ENCODE measurements at places on chromosomes 13 and 19. TPM values are rescaled to one million over a fixed set of nuclear protein-coding genes. Genes with fewer than 3 reads are reported as not detected.

GRCh38 chr13:25380741-25381324 is 9.1 kb downstream of the ATP8A2 start:
- no peak for DNase-seq
- no peaks in the 10 kb centered on the region for H3K4me1 ChIP-seq
- H3K27ac ChIP-seq: no peak overlapping the region
- H3K36me3 ChIP-seq: no peaks in the 10 kb centered on the region
- no peak overlapping the region for H3K4me3 ChIP-seq

DNA sequence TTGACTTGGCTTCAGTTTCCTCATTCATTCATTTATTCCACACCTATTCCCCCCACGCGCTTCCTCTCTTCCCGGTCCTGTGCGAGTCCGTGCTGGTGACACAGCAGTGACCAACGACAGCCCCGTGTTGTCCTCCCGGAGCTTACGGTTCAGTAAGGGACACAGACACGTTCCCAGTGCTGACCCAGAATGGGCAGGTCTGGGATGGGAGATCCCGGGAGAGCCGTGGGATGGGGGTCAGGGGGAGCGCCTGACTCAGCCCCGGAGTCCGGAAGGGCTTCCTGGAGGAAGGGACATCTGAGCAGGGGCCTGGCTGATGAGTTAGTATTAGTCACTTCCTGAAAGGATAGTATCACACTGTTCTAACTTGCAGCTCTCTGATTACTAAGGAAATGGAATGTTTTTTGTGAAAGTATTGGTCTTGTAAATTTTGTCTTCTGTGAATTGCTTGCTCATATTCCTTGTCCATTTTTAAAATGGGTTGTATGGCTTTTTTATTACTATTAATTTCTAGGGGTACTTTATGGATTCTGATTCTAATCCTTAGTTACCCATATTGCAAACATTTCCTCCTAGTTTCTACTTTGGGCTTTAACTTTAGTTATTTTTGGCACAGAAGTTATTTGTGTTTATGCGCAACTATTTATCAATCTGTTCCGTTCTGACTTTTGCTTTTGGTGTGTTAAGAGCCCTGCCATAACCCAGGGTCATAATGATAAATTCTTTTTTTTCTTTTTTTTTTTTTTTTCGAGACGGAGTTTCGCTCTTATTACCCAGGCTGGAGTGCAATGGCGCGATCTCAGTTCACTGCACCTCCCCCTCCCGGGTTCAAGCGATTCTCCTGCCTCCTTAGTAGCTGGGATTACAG is 708 bp upstream of the ERCC1 start:
- H3K36me3 ChIP-seq: peaks cover 15% of the 10 kb centered on the region
- H3K27ac ChIP-seq: peak overlapping the region; percentile 99
- peak overlapping the region; percentile 97 for H3K4me3 ChIP-seq
- DNase-seq: peak; percentile 96
- H3K27me3 ChIP-seq: peaks cover 9% of the 10 kb centered on the region

- H3K36me3 ChIP-seq: no peaks in the 10 kb centered on the region
- peaks cover 18% of the 10 kb centered on the region for H3K4me1 ChIP-seq
- H3K4me3 ChIP-seq: no peak overlapping the region
- DNase-seq: no peak
- no peaks in the 10 kb centered on the region for H3K27me3 ChIP-seq
These were observed 230.7 kb downstream of the NDFIP2 start for GRCh38 chr13:79711631-79712030.

DNA sequence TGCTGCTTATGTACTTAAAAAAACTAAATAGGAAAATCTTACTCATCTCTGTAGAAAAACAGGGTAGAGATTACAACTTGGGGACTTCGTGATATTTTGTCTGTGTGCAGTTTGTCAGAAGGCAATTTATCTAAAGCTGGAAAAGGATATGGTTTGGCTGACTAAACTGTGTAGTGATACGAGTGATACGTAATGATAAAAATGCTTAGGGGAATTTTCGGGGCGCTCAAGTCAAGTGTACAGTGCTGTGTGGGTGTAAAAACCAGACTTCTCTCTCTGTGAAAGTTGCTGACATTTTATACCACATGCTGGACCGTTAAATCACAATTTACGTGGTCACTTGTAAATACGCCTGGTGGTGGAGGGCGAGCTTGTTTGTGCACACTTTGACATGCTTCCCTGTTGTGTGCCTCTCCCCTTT is 221.7 kb downstream of the KCNRG start:
- DNase-seq: no peak
- no peak overlapping the region for H3K4me3 ChIP-seq
- H3K27ac ChIP-seq: no peak overlapping the region
- no peaks in the 10 kb centered on the region for H3K36me3 ChIP-seq
- H3K4me1 ChIP-seq: no peaks in the 10 kb centered on the region

- H3K4me1 ChIP-seq: peaks cover 24% of the 10 kb centered on the region
- peak overlapping the region; percentile 97 for H3K4me3 ChIP-seq
- peaks cover 3% of the 10 kb centered on the region for H3K27me3 ChIP-seq
- DNase-seq: no peak
These were observed 751 bp downstream of the ERVK3-1 start for GRCh38 chr19:58305932-58306323.

Gene LYL1
- 4.9 TPM for total RNA-seq

- H3K36me3 ChIP-seq: peaks cover 4% of the 10 kb centered on the region
- peaks cover 2% of the 10 kb centered on the region for H3K27me3 ChIP-seq
- H3K4me3 ChIP-seq: peak overlapping the region; percentile 27
- H3K4me1 ChIP-seq: peaks cover 66% of the 10 kb centered on the region
- no peak for DNase-seq
- peak overlapping the region; percentile 74 for H3K27ac ChIP-seq
These were observed 418.3 kb downstream of the DIAPH3 start for GRCh38 chr13:59745392-59745788.

DNA sequence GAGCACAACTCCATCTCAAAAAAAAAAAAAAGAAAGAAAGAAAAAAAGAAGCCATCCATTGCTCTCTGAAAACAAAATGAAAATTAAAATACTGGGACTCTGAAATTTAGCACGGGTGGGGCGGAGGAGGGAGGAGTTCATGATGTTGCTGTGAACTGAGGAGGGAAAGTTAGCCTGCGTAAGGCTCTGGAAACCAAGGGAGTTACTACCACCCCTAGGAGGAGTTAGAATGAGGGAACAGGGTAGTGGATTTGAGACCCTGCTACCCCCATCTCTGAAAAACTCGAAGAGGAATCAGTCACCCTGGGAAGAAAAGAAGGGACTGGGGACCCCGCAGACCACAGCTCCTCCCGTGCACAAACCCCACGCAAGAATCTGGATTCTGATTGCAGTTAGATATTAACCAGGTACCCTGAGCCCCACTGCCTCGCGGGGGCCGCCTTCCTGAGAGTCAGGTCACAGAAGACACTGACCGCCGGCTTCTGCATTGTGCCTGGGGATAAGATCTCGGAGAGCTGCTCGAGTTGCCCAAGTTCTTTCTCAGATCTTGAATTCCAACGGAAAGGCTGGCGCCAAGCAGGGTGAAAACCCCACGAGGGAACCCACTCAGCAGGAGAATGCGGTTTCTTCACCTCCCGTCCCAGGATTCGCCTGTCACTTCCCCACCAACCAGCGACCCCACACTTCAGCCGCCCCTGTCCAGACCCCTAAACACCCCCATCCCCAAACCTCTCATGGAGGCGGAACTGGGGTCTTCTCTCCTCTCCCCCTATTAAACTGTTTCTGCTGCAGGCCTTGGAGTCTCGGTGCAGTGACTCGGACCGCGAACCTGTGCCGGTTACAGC is 870 bp downstream of the ZNF442 start:
- H3K36me3 ChIP-seq: peaks cover 31% of the 10 kb centered on the region
- H3K4me3 ChIP-seq: peak overlapping the region; percentile 96
- no peaks in the 10 kb centered on the region for H3K27me3 ChIP-seq
- H3K4me1 ChIP-seq: peaks cover 24% of the 10 kb centered on the region
- peak; percentile 16 for DNase-seq

DNA sequence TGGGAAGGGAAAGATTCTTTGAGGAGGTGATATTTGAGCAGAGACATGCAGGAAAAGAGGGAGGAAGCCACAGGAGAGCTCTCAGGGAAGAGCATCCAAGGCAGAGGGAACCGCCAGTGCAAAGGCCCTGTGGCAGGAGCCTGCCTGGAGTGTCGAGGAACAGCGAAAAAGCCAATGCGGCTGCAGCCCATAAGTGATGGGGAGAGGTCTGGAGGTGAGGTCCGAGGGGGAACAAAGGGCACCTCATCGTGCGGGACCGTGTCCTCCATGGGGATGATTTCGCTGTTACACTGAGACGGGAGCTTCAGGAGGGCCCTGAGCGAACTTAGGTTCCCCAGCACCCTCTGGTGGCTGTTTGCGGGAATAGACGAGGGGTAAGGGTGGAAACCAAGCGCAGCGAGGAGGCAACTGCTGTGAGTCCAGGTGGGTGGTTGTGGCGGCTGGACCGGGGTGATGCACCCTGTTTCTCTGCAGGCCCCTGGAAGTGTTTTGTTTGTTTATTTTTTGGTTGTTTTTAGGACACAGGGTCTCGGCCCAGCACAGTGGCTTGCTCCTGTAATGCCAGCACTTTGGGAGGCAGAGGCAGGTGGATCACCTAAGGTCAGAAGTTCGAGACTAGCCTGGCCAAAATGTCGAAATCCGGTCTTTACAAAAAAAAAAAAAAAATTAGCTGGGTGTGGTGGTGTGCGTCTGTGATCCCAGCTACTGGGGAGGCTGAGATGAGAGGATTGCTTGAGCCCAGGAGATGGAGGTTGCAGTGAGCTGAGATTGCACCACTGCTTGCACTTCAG is 5.9 kb upstream of the EHD2 start:
- H3K4me3 ChIP-seq: no peak overlapping the region
- peaks cover 26% of the 10 kb centered on the region for H3K4me1 ChIP-seq

Gene CEACAM4
- total RNA-seq: not detected

GRCh38 chr13:44075113-44075512 is 195.4 kb downstream of the LACC1 start:
- H3K27me3 ChIP-seq: peaks cover 6% of the 10 kb centered on the region
- H3K27ac ChIP-seq: no peak overlapping the region
- no peaks in the 10 kb centered on the region for H3K36me3 ChIP-seq
- no peak overlapping the region for H3K4me3 ChIP-seq

- H3K36me3 ChIP-seq: no peaks in the 10 kb centered on the region
- H3K27ac ChIP-seq: no peak overlapping the region
- no peak for DNase-seq
- H3K27me3 ChIP-seq: peaks cover 1% of the 10 kb centered on the region
- H3K4me1 ChIP-seq: peaks cover 32% of the 10 kb centered on the region
These were observed 1.3 kb upstream of the B3GLCT start for GRCh38 chr13:31198519-31198918.

Gene PCSK4
- 1.2 TPM for total RNA-seq

Gene TGFBR3L
- 12.6 TPM for total RNA-seq

Gene MBD3L4
- total RNA-seq: not detected

DNA sequence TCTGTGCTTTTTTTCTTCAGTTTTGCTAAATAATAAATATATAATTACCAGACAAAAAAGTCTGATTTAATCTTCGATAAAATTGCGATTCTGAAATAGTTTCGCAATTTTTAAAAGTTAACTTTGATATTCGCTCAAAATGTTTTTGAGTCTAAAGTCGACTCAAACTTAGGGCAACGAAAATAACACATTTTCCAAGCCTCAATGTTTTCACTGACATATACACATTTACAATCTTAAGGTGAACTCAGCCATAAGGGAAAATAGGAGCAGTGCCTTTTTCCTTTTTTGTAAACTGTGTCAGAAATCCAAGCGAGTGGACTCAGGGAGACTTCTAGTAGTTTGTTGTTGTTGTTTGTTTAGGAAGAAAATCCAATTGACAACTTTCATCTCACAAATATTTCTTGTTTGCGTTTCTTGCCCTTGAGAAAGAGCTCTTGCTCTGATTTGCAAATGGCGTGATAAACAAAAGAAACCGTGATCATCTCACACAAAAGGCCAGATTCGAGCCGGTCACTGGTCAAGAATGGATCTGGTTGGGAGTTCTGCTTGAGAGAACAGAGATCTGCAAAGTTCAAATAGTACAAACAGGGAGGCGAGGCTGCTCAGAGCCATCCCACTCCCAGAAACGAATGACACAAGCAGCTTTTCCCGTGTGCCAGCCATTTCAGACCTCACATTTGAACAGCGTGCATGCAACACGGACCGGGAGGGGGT is 2.1 kb downstream of the SOX21 start:
- peaks cover 19% of the 10 kb centered on the region for H3K4me1 ChIP-seq
- no peak for DNase-seq
- H3K27ac ChIP-seq: no peak overlapping the region
- H3K4me3 ChIP-seq: peak overlapping the region; percentile 1
- H3K36me3 ChIP-seq: no peaks in the 10 kb centered on the region

DNA sequence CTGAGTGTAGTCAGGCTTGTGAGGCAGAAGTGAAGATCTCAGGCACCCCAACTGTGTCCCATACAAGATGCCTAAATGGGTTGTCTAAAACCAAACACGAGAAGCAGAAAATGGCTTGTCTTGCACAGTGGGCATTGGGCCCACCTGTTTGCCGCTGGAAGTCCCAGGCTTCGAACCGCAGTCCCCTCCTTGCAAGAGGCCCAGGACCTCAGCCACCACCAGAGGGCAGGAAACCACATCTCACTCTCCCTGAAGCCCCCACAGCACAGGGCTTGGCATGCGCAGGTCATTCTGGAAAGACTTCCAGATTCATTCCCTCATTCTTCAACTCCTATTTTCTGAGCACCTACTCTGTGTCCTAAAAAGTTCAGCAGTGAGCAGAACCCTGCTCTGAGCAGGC is 973.7 kb downstream of the UQCRFS1 start:
- no peak for DNase-seq
- H3K36me3 ChIP-seq: peaks cover 5% of the 10 kb centered on the region
- no peaks in the 10 kb centered on the region for H3K4me1 ChIP-seq

DNA sequence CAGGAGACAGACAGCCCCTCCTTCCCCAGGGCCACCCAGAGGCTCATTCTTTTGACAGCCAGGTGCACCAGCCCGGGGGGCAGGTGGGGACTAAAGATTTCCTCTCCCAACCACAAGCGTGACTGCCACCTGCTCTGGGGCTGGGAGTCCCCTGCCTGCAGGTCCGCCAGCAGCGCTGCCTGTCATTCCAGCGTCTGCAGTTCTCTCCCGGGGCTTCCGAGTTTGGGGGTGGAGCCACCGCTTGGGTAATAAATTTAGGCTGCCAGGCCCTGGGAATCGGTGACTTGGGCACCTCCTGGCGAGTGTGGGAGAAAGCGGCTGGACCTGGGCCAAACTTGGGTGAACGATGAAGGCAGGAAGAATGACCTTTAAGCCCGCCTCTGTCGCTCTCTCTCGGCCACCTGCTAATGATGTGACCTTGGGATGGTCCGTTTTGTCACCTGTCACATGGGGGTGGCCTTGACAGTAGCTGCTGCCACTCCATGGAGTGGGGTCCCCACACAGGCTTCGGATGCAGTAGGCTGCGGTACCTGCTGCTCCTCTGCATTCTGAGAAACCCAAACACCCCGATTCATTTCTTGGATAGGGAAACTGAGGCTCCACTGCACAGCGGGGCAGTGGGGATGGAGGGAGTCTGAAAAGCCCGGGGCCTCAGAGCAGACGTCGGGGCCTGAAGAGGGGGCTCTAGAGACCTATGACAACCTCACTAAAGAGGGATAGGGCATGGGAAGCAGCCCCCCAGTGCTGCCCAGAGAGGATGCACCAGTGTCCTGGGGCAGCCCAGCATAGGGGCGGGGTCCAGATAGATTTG is 12.8 kb downstream of the FUT6 start:
- peaks cover 30% of the 10 kb centered on the region for H3K27me3 ChIP-seq
- peak overlapping the region; percentile 21 for H3K4me3 ChIP-seq

Gene HAUS8
- 16.8 TPM for total RNA-seq

Gene ZNF845
- 4.0 TPM for total RNA-seq
